ENCODE measurements at places on chromosomes 4 and X.

GRCh38 chr4:130814896-130815295 is 1718.9 kb downstream of the C4orf33 start:
- DNase-seq: no peak

DNA sequence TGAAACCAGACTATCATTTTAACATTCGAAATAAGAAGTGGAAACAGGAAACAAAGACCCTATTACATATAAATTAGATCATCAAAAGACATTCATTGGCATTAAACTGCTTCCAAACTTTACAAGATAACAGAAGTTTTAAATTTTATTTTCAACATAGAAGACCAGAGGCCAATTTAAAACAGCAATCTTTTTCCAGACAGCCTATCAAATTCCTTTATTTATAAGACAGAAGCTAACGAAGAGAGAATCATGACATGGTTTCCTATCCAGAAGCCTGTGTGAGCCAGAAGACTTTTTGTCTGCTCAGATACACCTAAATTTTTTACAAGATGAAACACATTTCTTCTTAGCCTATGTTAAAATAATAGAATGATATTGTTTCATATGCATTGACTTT is 291.9 kb downstream of the PPP3CA start:
- no peak for DNase-seq

DNA sequence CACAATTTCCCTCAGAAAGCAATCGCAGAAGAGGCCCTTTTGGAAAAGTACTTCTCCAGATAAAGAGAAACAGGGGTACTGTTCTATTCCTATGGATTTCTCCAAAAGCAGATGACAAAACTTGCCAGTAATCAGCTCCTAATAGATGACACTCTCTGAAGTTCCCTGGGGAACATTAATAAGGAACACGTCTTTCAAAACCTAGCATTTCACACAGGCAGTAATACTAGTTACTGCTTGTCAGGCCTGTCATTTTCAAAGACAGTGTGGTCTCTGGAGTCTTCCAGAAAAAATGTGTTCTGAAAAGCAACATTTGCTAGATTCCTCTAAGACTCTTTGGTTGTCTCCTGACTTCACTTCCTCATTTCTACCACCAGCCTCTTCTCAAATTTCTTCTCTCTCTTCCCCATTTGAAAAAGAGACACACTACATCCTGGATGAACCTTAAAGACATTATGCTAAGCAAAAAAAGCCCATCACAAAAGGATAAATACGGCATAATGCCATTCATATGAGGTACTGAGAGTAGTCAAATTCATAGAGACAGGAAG is 47.3 kb downstream of the CHRDL1 start:
- no peak for DNase-seq

DNA sequence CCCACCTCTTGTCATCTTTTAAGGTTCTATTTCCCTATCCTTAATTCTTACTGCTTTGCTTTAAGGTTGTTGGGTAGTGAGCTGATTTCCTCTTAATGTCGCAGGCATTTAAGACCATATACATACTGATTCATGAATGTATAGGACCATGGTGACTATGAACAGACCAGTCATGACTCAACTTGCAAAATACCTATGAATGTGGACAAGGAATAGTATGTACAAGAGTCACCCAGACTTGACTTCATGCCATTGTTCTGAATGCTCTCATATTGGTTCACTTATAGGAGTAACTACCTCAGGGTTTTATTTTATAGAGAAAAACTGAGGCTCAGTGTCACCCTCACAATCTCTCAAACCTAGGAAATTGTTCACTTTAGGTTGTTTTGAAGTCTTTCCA is 44.3 kb downstream of the CCNG2 start:
- DNase-seq: no peak
